ENCODE measurements at places on chromosomes 2 and 18.
A peak's percentile ranks its signal among the peaks of the same experiment; 100 is the strongest.

DNA sequence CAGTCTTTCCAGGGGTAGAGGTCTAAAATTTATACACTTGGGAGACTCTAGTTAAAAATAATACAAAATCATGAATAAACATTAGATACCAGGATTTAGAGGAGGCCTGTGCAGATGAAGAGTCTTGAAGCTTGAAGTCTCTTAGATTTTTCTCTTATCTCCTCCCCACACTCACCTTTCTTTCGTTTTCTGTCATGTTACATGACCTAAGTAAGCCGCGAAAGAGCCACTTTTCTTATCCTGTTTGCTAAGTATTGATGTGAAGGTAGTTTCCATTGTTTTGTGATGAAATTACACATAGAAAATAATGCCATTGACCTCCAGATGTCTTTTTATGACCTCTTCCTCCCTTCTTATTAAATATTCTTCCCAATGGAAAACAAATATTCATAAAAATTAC lies 367.8 kb downstream of the LRRTM1 start:
- no peak for DNase-seq

GRCh38 chr18:27124196-27124595 lies 60.9 kb downstream of the CHST9 start:
- no peak for DNase-seq

DNA sequence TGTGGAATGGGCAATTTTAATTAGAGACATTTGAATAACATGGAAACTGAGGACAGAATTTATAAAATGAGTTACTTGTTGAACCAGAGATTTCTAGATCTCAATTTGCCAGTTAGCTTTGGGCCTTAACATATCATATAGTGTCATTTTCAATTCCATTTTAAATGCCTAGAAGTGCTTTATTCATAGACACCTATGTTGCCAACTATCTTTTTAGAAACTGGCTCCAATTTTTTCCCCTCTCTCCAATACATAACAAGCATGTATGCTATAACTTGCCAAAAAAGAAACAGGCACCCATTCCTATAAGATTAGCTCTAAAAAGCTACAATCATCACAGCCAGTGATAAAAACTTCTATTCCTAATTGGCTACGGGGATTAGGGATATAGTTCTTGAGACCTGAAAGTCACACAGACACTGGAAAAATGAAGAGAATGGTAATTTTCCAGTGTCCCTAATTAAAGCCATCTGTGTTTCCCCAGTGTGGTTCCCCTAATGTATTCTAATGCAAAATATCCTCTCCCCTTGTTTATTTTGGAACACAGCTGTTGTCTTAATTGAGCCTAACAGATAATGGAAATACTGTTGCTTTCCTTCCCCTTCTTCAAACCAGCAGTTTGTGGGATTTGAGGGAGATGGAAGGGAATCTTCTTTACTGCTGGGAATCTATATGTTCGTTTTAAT lies 205.5 kb upstream of the FSHR start:
- DNase-seq = no peak

DNA sequence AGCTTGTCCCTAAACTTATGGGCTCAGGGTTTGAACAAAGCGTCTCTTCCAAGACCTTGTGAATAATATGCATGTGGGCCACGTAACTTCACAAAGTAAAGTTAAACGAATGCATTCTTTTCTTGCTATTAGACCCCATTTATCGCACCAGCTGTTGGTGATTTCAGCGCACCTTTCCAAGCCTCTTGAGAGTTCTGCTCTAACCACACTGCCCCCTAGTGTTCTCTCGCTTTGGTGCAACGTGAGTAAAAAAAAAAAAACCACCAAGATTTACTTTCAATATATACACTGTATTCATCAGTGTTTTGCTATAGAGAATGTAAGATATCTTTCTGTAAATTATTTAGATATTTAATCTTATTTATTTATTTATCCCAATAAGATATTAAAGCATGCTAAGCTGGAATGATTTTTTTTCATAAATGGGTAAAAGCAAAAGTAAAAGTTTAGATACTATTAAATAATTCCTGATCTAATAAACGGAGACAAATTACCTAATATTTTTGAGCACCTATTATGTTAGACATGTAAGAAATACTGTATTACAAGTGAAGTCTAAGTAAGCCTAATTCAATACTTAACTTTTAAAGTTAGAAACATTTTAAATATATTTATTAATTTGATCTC lies 459.5 kb downstream of the DLGAP1 start:
- peak; percentile 64 for DNase-seq

GRCh38 chr2:158144914-158145625 lies 43.4 kb downstream of the UPP2 start:
- DNase-seq = no peak

GRCh38 chr18:37872562-37872961 lies 307.0 kb upstream of the CELF4 start:
- no peak for DNase-seq

Data from SHP77 (cell line).